Gastrocnemius medialis (tissue), 4 donors: ENCODE measurements at places on chromosomes 3 and 15. TPM values are rescaled to one million over a fixed set of nuclear protein-coding genes. Genes with fewer than 3 reads are reported as not detected.

The FRMD5 gene
- 0.04 TPM for total RNA-seq

The GOLIM4 gene
- total RNA-seq, result 20.8 TPM

The GNAT1 gene
- total RNA-seq, result not detected

The EFCC1 gene
- 1.2 TPM for total RNA-seq

The PROS1 gene
- 8.1 TPM for total RNA-seq

The CSPG5 gene
- 0.39 TPM for total RNA-seq

The GOLGA8R gene
- total RNA-seq, result 1.0 TPM

The HHLA2 gene
- not detected for total RNA-seq

The ESYT3 gene
- total RNA-seq, result 0.58 TPM

The TTLL13 gene
- not detected for total RNA-seq

The C3orf85 gene
- total RNA-seq, result not detected

The CEMIP gene
- not detected for total RNA-seq

The GOLGA8T gene
- not detected for total RNA-seq

The WDR93 gene
- not detected for total RNA-seq

The KCNH8 gene
- not detected for total RNA-seq

The BDH1 gene
- total RNA-seq, result 8.7 TPM
